Left renal pelvis (tissue), 4 donors: ENCODE measurements at places on chromosomes 3 and 15.

- no peak for DNase-seq
These were observed 53.0 kb downstream of the STARD5 start for GRCh38 chr15:81270781-81271491.

- no peak for DNase-seq
These were observed 247.8 kb downstream of the IL5RA start for GRCh38 chr3:2862366-2862765.

GRCh38 chr3:58609990-58610389 lies 32.8 kb upstream of the FAM107A start:
- no peak for DNase-seq

DNA sequence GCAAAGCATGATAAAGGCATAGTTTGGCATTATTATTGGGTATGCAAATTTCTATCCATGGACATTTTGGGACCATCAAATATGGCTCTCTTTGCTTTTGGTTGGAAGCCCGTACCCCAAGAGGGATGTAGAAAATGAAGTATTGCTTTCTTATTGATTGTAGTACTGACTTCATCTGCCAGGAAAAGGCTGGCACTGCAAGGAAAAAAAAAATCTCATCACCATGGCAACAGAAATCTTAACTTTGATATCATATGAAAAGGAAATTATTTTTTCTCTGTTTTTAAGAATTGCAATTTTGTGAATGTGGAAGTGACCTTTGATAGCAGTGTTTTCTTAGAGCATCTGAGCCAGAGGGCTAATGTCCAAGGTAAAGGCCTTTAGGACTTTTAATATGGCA lies 151.7 kb downstream of the TMEM108 start:
- no peak for DNase-seq

DNA sequence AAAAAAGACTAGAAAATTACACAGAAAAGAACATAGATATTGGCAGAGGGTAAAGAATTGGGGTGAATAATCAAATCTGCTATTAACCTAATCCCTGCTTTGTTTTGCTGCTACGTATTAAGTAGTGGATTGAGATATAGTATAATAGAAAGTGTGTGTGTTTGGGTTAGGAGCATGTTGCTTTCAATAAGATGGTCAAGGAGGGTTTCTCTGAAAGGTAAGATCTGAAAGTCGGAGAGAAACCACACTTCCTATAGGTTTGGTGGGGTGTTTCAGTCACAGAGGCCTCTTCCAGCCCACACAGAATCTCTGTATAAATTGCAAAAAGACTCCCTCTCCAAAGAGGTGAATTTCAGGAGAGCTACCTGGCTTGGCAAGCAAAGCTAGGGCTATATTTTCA lies 345.7 kb upstream of the SATB1 start:
- DNase-seq, result no peak

DNA sequence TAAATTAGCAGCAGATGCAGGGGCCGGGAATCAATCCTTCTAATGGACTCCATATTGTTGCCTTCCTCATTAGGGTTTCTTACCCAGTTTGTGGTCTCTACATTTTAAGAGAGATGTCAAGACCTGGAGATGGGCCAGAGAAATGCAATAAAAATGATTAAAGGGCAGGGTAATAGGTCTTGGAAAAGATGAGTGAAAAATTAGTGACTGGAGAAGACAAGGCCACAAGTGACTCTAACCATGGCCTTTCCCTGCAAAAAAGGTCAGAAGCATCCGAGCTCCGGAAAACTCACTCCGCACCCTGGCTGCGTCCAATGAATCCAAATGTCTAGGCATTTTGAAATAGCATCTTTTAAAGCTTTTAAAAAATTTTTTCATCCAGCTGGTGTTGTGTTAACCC lies 152.8 kb downstream of the ARRDC4 start:
- peak; percentile 73 for DNase-seq

DNA sequence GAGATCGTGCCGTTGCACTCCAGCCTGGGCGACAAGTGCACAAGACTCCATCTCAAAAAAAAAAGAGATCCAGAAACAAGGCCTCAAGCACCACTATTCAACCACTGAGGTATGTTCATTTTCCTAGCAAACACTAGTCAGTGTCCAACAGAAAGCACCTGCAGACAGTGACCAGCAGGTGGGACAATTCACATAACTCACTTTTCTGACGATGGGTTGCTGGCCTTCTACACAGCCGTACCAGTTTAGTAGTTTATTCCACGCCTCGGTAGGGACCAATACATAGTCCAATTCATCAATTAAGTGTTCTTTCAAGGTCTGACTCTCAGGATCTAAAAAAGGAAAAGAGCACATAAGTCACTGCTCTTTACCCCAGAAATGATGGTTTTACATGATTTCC lies 12.4 kb downstream of the USP4 start:
- DNase-seq, result no peak

- no peak for DNase-seq
These were observed 66.4 kb downstream of the RFTN1 start for GRCh38 chr3:16447135-16447534.

DNA sequence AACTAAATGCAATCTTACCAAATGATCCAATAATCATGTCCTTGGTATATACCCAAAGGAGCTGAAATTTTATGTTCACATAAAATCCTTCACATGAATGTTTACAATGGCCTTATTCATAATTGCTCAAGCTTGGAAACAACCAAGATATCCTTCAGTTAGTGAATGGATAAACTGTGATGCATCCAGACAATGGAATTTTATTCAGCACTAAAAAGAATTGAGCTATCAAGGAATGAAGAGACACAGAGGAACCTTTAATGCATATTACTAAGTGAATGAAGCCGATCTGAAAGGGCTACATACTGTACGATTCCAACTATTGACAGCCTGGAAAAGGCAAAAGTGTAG lies 168.4 kb downstream of the PDE8A start:
- DNase-seq, result no peak

- DNase-seq, result peak; percentile 27
These were observed 69.7 kb upstream of the LINGO1 start for GRCh38 chr15:77702211-77702957.

DNA sequence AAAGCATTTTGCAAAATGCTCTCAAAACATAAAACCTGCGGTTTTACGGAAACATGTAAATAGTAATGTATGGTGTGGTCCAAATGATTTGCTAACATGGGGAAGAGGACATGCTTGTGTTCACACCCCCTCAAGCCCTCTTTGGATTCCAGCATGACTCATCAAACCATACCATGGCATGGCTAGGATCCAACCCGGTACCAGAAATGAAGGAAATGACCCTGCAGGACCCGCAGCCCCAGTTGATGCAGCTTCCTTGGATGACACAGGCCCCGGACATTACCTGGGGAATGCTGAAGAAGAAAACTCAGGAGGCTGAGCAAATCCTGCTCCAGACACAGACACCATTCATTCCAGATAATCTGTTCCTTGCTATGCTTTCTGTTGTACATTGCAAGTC lies 222.9 kb downstream of the DTWD1 start:
- no peak for DNase-seq

DNA sequence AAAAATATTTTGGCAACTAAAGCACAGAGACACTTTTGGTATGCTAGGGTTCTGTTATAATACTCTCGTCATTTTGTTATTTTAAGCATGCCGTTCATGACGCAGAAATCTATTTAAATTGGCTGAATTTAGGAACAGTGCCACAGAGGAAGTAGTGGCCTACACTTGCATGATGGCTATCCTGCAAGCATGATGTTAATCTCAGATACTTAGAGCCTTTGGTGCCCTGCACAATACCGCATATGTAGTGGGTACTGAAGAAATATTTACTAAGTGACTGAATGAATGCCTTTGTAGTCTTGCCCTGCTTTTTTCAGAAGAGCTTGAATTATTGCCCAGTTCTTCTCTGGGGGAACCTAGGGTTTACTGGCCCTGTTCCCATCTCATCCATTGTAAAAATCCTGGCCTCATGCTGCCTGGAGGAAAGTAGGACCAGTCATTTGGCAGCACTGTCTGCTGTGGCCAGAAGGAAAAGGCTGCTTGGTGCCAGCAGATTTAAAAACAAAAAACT lies 79.0 kb downstream of the SERPINI1 start:
- DNase-seq, result no peak

GRCh38 chr3:24519368-24520100 lies 24.9 kb upstream of the THRB start:
- no peak for DNase-seq

GRCh38 chr3:56145410-56145809 lies 322.9 kb downstream of the ERC2 start:
- DNase-seq, result no peak

GRCh38 chr3:115651087-115651486 lies 27.8 kb downstream of the GAP43 start:
- DNase-seq, result no peak

DNA sequence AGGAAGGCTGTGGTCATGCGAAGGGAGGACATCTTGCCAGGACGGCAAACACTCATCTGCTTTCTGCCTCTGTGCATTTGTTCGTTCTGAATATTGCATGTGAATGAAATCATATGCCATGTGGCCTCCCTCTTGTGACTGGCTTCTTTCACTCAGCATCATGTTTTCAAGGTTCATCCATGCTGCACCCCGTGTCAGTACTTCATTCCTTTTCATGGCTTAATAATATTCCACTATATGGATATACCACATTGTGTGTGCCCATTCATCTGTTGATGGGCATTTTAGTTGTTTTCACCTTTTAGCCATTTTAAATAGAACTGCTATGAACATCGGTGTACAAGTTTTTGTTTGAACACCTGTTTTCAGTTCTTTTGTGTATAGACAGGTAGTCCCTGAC lies 118.7 kb downstream of the GABRG3 start:
- no peak for DNase-seq
